ENCODE measurements at places on chromosomes 6 and 20.

- DNase-seq: no peak
Measured at GRCh38 chr6:136788069-136788902, 4.0 kb downstream of the MAP3K5 start.

- no peak for DNase-seq
Measured at GRCh38 chr6:131122007-131122406, 13.3 kb upstream of the AKAP7 start.

- DNase-seq: no peak
Measured at GRCh38 chr6:47358440-47359225, 48.9 kb upstream of the TNFRSF21 start.

- no peak for DNase-seq
Measured at GRCh38 chr20:34015401-34016335, 22.0 kb downstream of the RALY start.

- no peak for DNase-seq
Measured at GRCh38 chr6:16244869-16245451, 6.6 kb downstream of the GMPR start.

- no peak for DNase-seq
Measured at GRCh38 chr6:68990317-68990716, 355.2 kb downstream of the ADGRB3 start.

- no peak for DNase-seq
Measured at GRCh38 chr20:46220455-46221207, 87.7 kb downstream of the CDH22 start.

GRCh38 chr6:43547222-43547621 lies 28.6 kb downstream of the XPO5 start:
- DNase-seq: no peak

GRCh38 chr6:27260836-27261375 lies 13.4 kb downstream of the PRSS16 start:
- no peak for DNase-seq

- DNase-seq: no peak
Measured at GRCh38 chr6:168949981-168950857, 303.4 kb downstream of the THBS2 start.

DNA sequence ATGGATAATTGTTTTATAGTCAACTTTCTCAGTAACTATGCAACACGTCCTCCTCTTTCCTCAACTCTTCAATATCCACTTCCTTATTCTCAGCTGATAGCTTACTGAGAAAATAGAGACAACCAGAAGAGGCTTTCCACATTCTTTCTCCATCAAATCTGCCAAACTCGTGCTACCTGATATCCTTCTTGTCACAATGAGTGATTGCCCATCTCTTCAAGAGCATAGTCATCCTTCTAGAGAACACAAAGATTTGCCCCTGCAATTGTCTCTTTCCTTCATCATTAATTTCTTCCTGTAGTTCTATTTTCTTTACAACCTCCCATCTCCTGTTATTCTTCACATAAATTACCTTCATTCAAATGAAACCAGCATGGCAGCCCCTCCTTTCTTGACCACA lies 75.9 kb upstream of the RGS17 start:
- no peak for DNase-seq
